GM12892 (cell line): ENCODE measurements at places on chromosomes 1 and 21.

- DNase-seq = no peak
These were observed 127.2 kb downstream of the ZSCAN20 start for GRCh38 chr1:33599516-33600115.

- DNase-seq = no peak
These were observed 39.6 kb downstream of the SHCBP1L start for GRCh38 chr1:182913401-182913800.

GRCh38 chr1:30668546-30669327 lies 54.6 kb downstream of the MATN1 start:
- DNase-seq = no peak

DNA sequence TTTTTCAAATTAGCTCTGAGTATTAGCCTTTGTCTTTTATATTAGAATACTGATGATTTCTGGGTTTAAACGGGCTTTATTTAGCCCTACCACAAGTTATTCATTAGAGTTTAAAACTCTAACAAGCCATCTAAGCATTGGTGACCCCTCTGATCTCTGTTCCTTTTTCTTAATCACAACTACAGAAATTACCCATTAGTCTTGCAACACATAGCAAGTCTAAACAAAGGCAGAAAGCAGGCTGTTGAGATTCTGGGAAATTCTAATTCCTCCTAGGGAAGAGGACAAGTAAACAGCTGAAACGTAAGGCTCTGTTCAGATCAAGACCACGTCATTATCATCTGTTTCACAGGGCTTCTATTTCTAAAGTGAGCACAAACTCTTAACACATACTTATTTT lies 491.2 kb upstream of the ZRANB2 start:
- no peak for DNase-seq

DNA sequence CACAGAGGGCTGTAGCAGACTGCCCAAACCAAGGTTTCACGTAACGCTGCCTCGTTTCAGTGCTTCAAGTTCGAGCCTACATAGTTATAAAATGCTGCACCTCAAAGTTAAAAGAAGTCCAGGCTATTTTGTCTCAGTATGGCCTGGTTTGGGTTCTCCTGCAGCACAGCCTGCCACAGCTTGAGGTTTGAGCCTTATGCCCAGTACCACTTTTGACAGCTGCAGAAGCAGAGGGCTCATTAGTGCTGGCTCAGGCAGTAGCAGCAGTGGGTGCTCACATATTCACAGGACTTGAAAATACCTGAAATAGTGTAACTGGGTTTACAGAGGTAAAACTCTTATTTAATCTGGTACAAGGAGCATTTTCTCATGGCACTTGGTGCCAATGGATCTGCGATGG lies 15.3 kb downstream of the SPATA46 start:
- no peak for DNase-seq

DNA sequence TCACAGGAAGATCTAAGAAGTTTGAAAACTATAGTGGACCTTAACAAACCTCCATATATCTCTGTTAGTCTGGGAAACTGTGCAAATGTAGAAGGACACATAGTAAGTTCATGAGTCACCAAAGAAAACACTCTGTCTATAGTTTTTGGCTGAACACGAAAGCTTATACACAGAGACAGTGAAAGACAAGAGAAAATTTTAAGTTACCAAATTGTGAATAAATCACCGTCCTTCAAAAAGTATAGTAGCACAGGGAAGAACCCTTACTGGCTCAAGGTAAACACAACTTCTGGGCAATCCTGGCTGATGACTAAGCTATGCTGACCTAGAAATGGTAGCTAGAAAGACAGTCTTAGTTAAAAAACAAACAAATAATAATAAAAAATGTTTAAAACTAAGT lies 1057.9 kb downstream of the AMY1C start:
- DNase-seq = no peak

DNA sequence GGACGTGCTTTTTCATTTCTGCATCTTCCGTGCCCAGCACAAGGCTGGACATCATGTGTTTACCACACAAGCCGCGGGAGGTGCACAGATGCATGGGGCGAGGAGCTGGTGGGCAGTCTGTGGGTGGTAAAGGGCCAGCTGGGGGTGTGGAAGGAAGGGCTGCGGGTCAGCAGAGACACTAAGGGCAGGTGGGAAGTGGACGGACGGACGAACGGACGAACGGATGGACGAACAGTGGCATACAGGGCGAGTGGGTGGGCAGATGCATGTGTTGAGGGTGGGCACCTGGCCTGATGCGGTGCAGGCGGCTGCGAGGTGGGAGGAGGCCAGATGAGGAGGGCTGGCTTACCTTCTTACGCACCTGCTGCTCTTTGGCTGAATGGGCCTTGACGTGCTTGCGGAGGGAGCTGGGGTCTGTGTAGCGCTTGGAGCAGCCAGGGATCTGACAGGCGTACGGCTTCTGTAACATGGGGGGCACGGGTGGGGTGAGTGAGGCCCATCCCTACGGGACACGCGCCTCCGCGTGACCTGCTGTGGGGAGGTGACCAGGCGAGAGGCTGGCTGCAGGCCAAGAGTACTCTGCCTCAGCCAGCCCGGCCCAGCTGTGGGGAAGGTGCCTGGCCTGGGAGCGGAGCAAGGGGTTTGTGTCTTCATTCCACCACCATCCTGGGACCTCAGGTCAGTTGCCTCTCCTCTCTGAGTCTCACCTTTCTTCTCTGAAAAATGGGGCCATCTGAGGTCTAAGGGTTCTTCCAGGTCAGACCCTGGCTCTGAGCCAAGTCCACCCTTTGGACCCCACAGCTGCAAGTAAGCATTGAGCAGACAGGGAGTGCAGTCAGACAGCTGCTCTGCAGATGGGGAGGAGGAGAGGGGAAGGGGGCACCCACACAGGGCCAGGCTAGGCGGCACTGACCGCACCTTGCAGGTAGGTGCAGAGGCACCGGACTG lies 65.5 kb downstream of the DMRTB1 start:
- no peak for DNase-seq

GRCh38 chr1:209231476-209232156 lies 351.9 kb upstream of the CAMK1G start:
- no peak for DNase-seq

- DNase-seq = no peak
These were observed 19.4 kb downstream of the CLIC6 start for GRCh38 chr21:34688145-34688544.

DNA sequence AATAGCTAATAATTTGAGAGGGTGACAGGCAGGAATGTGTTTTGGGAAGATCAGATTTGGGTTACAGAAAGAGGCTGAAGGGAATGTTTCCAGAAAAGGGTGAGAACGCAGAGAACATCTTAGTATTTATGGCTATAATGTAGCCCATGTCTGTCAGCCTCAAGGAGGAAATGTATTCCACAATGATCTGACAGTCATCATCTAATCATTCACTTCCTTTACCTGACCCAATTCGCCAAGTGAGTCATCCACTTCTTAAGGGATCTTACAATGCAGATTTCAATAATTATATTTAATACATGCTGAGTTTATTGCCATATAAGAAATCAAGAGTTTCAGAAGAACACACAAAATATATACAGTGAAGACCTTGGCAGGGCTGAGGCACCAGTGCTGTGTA lies 10.8 kb downstream of the TRIM45 start:
- DNase-seq = no peak

DNA sequence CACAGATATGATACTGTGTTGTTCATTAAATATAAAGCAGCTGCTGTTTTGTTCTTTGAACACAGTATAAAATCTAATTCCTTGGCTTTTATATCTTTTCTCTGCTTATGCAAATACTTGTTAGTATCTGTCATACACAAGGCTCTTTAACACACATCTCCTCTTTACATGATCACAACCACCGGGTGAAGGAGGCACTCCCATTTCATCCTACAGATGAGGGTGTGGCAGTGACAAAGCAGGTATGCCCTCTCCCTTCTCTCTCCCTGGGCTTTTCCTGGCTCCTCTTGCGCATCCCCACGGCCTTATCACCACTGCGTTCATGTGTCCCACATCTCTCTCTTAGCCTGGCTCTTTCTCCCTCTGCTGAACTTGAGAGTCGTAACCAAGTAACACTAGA lies 38.2 kb downstream of the JUN start:
- no peak for DNase-seq

DNA sequence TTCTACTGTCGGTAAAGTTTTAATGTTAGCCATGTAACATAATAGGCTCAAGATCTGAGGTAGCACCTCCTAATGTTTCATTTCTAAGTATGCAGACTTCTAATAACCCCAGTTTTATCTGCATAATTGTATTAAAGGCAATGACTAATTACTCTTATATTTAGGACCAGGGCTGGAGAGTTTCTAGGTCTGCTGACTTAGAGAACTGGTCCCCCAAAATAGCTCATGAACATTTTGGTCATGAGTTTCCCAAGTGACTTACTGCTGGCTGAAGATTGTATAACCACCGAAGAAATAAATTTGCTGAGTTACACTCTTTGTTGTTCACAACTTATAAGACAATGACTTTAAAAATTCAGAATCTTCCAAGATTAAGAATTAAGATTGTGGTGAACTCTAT lies 197.8 kb upstream of the TNR start:
- DNase-seq = no peak

DNA sequence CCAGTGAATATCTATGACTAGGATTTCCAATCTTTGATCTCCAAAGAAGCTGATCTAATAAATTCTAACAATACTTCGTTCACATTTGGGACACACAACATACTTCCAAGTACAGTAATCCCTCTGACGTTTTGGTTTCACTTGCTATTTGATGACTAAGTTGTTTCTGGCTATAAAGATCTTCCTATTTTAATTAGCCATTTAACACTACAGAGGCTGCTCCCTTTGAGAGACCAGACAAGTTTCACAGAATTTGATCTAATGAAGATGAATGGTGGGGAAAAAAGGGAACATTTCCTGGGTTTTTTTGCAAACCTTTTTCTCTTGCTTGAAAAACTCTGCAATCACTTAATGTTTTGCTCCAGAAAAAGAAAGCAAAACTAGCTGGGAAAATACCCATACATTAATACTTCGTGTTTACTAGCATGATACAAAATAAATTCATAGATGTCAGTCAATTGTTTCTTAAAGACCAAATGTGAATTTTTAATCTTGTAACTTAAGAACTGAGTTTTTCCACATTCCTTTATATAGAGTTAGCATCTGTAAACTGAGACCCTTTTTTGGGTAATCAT lies 28.0 kb upstream of the GLIS1 start:
- no peak for DNase-seq

DNA sequence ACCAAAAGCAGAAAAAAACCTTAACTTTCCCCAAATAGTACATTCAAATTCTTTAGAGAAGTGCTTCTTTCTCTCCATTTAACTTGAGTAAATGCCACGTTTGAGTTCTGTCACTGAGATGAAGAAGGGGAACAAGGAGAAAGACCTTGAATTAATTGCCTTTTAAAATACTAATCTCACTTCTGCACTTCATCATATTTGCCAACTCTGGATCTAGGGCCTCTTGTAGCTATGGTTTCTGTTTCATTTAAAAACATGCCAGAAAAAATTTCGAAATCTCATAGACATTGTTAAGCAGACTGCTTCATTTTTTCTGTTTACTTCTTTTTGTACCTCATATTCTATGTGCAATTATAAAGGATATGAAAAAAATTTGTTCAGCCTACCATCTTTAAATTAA lies 24.6 kb downstream of the MIXL1 start:
- no peak for DNase-seq

- no peak for DNase-seq
These were observed 130.4 kb downstream of the TRABD2B start for GRCh38 chr1:47866601-47867437.

- no peak for DNase-seq
These were observed 28.2 kb downstream of the PCNT start for GRCh38 chr21:46352164-46352515.

GRCh38 chr1:32684167-32684811 lies 18.3 kb downstream of the SYNC start:
- DNase-seq = no peak

DNA sequence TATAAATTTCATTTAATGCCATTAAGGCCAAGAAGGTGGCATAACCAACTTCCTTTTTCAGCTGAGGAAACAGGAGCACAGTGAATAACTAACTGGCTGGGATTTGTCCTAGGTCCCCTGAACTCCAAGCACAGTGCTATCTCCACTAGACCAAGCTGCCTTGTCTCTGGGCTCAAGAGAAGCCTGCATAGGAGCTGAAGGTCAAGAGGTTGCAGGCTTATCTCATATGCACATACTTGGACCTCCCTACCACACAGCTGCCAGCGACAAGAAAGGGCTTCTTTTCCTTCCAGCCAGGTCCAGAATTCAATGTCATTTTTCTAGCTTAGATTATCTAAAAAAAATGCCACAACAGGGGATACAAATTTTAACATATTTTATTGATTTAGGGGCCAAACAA lies 27.1 kb downstream of the AK2 start:
- no peak for DNase-seq

DNA sequence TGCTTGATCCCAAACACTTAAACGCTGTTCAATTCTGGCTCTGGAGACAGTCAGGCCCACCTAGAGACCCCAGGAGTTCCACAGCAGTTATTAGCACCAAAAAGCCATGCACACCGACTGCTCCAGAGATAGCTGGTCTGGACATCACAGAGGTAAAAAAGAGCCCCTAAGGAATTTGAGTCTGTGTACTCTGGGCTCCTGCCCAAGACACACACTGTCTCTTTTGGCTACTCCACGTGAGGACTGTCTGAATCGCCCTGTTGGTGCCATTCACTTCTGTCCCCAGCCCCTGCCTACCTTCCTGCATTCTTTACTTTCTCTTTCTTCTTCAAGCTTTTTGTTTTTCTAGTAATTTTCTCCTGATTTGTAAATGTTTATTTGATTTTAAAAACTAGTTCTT lies 197.4 kb downstream of the ADGRL2 start:
- DNase-seq = no peak

DNA sequence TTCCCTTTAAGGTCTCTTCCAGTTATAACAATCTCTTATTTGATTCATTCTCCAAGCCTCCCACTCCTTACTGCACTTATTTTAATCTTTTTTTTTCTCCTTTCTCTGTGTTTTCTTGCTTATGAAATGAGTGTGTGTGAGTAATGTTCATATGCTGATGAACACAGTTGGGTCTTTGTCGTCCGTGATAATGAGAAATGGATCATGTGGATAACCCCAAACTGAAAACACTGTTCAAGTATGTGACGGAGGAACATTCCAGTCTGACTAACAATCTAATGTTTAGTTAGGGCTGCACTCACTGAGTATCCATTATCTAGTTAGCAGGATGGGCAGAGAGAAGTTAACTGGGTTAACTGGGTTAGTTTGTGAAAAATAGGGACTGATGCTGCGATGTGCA lies 253.1 kb upstream of the DUSP10 start:
- DNase-seq = no peak
